ENCODE measurements at places on chromosomes 7 and 10.

DNA sequence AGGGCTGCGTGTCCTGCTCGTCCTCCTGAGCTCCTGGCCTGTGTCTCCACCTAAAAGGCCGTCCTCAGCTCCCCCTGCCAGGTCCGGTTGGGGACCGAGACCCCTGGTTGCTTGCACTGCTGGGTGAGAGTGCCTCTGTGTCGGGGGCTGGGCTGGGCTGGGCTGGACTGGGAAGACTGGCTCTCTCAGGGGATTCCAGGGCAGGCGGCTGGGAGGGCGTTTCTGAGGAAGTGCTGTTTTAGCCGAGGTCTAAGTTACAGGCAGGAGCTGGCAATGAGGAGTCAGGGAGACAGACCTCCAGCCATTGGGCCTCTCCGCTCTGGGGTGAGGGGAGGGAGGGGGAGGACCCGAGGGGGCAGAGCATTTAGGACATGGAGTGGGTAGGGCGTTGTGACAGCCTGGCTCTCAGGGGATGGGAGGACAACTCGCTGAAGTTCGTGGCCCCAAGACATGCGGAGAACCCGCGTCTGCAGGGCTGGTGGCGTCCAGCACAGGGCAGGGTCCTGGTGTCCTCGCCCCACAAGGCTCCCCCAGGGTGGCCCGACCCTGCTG is 20.9 kb downstream of the FOXK1 start:
- no peak for DNase-seq

- DNase-seq = no peak
Measured at GRCh38 chr10:116237260-116237659, 35.7 kb downstream of the GFRA1 start.

DNA sequence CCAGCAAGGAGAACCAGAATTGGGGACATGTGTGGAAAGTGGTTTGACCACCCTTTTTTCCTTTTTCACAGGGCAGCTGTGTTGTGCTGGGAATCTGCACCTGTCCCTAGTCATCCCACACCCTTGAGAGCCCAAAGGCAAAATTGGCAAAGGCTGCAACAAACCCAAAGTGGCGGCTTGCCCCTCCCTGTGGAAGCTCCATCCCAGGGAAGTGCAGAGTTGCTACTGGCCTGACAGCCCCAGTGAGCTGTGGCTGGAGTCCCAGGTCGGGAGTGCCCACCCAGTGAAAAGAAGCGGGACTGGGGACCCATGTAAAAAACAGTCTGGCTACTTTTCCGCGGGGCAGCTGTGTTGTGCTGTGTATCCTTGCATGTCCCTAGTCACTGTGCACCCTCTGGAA is 109.1 kb upstream of the GRM3 start:
- DNase-seq = no peak

DNA sequence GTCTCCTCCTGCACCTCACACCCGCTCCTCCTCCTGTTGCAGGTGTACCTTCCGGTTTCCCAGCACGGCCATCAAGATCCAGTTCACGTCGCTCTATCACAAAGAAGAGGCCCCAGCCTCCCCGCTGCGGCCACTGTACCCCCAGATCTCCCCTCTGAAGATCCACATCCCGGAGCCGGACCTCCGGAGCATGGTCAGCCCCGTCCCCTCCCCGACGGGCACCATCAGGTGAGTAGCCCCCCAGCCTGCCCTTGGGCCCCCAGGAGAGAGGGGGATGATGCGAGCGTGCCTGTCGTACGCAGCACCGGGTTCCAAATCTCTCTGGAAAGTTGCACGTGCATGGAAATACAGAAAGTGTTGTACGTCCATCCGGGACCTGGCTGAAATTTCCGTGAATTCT is 34.6 kb upstream of the AP5Z1 start:
- DNase-seq = no peak

DNA sequence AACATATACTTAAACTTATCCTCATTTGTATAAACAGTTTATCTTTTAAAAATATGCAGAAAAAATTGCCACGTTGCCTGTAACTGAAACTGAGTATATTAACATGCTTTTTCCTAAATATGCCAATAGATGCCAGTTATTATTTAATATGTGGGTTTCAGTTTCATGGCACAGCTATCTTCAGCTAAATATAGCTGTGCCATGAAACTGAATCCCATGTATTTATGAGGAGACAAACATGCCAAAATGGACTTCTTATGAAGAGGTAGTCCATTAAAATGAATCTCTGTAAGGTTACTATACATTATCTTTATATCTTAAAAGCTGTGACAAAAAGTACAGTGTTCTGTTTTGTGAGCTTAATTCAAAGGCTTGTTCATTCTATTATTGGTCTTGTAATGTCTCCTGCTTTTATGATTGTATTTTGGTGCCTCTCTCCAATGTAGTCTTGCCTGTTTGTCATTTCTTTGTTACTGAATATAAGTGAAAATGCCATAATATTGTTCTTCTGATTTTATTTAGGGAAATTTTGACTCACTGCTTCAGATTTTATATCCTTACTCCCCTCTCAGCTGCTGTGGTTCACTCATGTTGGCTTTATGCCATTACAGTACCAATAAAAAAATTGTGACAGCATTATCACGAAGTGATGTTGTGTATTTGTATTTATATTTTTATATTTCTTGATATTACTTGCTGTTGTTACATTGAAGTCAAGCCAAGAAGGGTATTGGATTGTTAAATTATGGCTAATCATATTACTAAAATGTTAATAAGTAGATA is 34.3 kb upstream of the CACNA2D1 start:
- no peak for DNase-seq

DNA sequence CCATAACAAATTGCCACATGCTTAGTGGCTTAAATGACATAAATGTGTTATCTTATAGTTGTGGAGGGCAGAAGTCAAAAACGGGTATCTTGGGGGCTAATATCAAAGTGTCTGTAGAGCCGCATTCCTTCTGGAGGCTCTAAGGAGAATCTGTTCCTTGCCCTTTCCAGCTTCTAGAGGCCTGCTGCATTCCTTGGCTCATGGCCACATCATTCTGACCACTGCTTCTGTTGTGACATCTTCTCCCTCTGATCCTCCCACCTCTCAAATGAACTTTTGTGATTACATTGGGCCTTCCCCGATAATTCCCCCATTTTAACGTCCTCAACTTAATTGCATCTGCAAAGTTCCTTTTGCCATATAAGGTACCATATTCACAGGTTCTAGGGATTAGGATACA is 76.1 kb downstream of the CYP26A1 start:
- no peak for DNase-seq

DNA sequence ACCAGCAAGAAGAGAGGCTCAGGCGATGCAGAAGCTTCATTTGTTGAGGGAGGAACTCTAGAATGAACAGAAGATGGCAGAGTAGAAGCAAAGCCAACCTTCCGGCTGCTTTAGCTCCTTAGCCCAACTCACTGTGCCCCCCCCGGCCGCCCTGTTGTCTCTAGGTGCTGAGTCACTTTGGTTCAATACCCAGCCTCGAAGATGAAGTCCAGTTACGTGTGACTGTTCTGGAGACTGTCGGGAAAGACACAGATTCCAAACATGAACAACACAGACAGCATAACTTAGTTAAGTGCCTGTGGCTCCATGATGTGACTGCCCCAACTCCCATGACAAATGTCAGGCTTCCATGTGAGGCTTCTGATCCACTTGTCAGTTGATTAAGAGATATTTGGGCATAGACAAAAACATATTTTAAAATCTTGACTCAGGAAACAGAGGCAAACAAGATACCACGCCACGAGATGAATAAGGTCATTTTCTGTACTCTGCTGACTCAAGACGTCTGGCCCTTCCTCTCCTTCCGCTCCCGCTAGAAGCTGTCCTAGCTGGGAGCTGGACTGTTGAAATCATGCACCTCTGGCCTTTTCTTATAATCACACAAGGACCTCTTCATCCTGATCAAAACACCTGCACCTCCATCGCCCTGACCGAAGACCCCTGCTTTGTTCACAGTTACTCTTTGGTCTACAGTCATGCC is 199.3 kb downstream of the FRMD4A start:
- no peak for DNase-seq

GRCh38 chr10:22345301-22346095 is at the start of gene SPAG6:
Gene SPAG6 (plus strand): TSS chr10:22345496. CDS start chr10:22345612, 116 bp downstream.
- peak; percentile 41 for DNase-seq

- DNase-seq = no peak
Measured at GRCh38 chr7:80637911-80638765, at the start of gene CD36. Gene CD36 (plus strand): TSS chr7:80638642. CDS start chr7:80646741, 8,099 bp downstream.

GRCh38 chr7:114943953-114944744 is 22.3 kb downstream of the MDFIC start:
- no peak for DNase-seq

DNA sequence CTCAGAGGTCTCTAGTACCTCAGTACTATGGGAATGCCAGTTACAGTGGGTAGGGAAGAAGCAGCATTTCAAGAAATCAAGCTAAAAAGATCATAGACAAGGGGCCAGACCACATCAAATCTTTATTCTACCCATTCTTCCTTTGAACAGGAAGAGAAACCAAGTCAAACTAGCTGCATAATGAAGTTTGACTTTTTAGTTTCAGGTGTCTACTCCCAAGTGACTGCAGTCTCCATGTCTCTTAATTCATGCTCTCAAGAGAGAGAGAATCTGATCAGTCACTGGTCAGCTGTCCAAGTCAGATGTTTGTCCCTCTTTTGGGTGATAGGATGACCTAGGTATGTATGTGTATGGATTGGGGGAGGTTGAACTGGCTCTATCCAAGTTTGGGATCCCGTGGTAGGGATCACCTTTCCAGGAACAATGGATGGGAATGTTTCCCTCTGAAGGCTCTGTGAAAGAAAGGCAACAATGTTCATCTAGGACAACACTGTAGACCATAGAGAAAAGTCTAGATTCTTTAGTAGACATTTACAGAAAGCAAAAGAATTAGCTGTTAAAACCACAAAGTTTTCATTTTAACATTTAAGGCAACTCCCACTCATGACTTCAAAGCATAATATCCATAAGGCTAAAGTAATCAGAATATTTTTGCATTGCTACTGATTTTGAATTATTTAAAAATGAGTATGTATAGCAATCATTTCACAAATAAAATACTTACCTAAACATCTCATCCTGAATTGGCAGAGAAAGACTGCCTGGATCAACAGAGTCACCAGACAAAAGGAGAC is 30.1 kb upstream of the PRTFDC1 start:
- no peak for DNase-seq

- DNase-seq = no peak
Measured at GRCh38 chr10:50991456-50992355, 82.6 kb upstream of the PRKG1 start.

DNA sequence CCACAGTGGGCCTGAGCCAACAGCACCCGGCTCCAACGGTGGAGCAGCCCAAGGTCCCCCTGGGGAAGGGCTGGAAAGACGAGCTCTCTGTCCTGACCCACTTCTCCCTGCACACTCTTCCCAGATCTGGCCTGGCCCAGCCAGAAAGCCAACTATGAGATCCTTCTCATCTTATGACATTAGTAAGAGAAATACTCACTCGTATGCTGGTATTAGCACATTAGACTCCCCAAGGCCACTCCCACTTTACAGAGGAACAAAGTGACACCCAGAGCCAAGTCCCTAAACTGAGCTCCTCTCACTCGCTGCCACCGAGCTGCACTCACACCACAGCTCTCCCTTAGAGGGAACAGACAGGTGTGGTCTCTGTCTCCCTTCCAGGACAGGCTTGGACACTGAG is 24.8 kb downstream of the DLG5 start:
- DNase-seq = no peak

Measured in T-helper 1 cell (primary cell).